Kidney epithelial cell (primary cell): ENCODE measurements at places on chromosomes 16 and 17. TPM values are rescaled to one million over a fixed set of nuclear protein-coding genes. Genes with fewer than 3 reads are reported as not detected.

ENPP7 gene
- total RNA-seq, result not detected in 2 replicates

BIRC5 gene
- total RNA-seq, result 7.2 and 8.6 TPM in 2 replicates

DNA sequence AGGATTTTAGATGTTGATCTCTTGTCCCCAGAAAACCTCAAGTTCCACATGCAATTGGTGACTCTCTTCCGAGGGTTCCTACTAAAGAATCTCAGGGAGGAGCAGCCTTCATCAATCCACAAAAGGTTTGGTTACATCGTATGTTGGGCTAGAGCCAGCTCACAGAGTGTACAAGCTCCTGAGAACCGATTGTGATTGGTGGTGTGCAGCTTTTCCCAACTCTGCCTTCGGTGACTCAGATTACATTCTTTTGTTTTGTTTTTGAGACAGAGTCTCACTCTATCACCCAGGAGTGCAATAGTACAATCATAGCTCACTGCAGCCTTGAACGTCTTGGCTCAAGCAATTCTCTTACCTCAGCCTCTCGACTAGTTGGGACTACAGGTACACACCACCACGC, 172.4 kb downstream of the PMP22 start:
- DNase-seq, result no peak

- no peak for DNase-seq
Measured at GRCh38 chr16:59260892-59261291, 526.8 kb upstream of the GOT2 start.

- DNase-seq, result no peak
Measured at GRCh38 chr16:64933885-64934284, 188.0 kb downstream of the CDH11 start.

DNA sequence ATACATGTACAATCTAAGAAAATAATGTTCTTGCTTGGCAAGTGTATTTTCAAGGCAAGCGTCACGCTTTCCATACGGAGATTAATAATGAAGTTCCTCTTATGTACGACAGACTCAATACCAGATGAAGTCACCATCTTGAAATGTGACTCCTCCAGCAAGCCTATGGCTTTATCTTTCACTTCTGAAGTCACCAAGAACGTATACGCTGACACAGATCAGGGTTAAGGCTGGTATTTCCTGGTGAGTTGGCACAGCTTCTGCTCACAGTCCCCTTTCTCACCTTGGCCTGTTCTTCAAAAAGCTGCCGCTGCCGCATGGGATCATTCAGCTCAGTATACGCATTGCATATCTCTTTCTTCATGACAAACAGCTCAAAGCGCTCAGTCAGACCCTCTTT, 6.1 kb upstream of the ADAT1 start:
- DNase-seq, result no peak

DNA sequence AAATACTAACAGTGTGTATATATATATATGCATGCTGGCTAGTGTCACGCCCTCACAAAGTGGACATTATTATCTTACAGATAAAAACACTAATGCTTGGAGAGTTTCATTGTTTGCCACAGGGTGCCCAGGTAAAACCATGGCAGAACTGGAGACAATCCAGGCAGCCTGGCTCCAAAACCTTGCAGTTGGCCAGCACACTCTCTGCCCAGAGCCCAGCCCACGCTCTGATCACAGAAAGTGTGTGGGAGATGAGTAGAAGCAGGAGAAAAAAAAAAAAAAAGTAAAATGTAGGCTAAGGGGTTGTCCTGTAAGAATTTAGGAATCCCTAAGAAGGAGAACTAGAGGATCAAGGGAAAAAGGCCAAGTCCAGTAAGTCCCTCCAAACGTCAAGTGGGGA, 538.0 kb downstream of the CDH13 start:
- no peak for DNase-seq

GRCh38 chr17:9360677-9361081, 214.9 kb downstream of the STX8 start:
- no peak for DNase-seq

- no peak for DNase-seq
Measured at GRCh38 chr16:5479926-5480325, 382.3 kb upstream of the EEF2KMT start.
